ENCODE measurements at places on chromosomes 6 and 20.

DNA sequence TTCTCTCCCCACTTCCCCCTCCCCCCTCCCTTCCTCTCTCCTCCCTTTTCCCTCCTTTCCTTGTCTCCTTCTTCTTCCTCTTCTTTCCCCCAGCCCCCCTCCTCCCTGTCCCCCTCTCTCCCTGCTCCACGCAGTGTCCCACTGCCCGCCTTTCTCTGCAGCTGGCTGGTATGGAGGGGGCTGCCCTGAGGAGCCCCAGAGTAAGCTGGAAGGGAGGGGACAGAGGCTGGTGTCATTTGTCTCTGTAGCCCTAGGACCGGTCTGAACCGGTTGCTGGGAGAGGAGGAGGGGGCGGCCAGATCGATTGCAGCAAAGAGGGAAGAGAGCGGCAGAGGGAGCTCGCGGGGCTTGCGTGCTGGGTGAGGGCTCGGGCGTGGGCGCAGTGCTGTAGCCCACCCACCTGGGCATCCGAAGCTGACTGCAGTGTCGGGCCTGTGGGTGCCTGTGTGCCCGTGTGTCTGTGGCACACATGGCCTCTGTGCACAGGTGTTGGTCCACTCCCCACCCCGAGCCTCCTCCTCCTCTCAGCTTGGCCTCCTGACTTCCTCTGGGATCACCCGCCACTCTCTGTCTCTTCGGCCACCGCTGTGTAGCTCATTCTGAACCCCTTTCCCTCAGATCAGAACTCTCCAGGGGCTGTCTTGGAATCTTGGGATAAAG, 50.6 kb downstream of the SRC start:
- no peak overlapping the region for H3K27ac ChIP-seq

DNA sequence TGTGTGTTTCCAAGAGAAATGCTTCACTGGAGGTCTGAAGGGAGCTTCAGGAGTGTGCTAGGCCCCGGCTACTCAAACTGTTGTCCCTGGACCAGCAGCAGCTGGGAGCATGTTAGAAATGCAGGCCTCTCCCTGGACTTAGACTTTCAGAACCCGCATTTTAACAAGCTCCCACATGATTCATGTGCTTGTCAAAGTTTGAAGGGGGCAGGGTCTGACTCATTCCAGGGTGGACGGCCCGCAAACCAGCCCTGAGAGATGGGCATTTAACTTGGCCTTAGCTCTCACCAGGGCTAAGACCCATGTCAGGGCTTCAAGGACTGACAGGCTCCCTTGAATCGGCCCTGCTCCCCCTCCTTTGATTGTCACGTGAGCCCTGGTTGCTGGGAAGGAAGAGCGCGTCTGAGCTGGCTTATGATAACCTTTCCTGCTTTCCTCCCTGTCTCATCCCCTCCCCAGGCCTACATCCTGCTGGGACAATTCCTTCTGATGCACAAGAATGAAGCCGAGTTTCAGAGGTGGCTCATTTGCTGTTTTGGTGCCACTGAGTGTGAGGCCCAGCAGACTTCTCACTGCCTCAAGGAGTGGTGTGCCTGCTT, 35.5 kb downstream of the BANF2 start:
- H3K27ac ChIP-seq = no peak overlapping the region
- H3K36me3 ChIP-seq = no peaks in the 10 kb centered on the region
- peaks cover 2% of the 10 kb centered on the region for H3K27me3 ChIP-seq
- H3K4me3 ChIP-seq = no peak overlapping the region

DNA sequence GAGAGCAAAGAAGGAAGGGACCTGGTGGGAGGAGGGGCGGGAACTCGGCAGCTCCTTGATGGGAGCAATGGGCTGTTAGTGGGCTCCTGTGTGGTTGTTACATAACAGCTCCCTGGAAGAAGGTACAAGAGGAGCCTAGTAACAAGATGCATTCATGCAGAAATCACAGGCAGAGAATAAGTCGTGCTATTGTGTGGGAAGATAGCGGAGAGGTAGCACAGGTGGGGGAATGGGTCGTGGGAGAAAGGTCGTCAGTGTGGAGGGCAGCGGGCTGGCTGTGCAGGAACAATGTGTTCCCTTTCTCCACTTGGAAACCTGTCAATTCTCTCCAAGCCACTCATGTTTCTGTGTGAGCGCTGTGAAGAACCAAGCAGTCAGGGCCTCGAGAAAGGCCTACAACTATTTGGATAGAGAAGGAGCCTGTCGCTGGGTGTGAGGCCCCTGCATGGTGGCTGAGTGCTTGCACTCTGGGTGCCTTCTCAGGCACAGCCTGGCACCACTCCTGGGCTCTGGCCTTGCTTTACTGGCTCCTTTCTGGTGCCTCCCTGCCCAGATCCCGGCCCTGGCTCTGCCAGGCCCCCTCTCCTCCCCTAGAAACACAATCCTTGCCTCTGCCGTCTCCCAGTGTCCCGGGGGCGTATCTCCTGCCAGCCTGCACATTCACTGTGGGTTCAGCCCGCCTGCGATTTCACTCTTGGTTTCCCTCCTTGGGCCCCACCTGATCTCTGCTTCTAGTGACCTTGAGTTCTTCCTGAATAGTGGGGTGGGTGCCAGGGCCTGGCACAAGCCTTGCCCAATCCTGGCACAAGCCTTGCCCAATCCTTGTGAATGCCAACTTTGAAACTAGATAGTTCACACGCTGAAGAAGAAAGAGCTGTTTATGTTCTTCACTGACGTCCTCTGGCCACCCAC, 7.4 kb upstream of the FGD2 start:
- no peaks in the 10 kb centered on the region for H3K4me1 ChIP-seq
- H3K4me3 ChIP-seq = no peak overlapping the region
- H3K27me3 ChIP-seq = peaks cover 5% of the 10 kb centered on the region
- no peak overlapping the region for H3K27ac ChIP-seq
- no peaks in the 10 kb centered on the region for H3K36me3 ChIP-seq
- DNase-seq = no peak

DNA sequence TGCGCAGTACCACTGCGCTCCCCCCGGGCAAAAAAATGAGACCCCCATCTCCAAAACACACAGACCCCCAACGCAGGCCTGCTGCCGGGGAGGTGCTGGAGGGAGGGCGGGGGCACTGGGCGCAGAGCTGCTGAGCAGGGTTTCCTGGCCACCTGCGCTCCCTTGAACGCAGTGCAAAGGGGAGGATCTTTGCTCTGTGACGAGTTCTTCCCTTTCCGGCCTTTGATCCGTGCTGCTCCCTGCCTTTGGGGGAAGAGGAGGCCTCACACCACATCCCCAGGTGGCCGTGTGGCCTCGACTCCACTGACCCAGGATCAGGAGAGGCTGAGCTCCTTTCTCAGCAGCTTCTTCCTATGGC, 8.9 kb upstream of the COL20A1 start:
- H3K27me3 ChIP-seq = no peaks in the 10 kb centered on the region
- no peak overlapping the region for H3K27ac ChIP-seq
- peaks cover 5% of the 10 kb centered on the region for H3K4me1 ChIP-seq
- H3K4me3 ChIP-seq = no peak overlapping the region
- no peak for DNase-seq

DNA sequence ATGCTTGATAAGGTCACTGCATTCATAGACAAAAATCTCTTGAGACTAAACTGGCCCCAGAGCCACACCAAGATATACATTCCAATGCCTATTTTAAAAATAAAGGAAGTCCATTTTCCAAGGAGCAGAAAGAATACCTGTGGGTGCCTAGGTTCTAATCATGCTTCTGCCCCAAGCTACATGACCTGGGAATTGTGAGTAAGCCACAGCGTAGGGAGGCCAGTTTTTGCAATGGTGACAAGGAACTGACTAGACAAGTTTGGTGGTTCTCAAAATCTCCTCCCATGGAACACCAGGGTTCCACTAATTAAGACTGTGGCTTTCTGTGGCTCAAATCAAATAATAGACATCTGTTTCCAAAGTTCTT, 83.3 kb downstream of the GMDS start:
- DNase-seq = no peak
- no peak overlapping the region for H3K27ac ChIP-seq
- no peak overlapping the region for H3K4me3 ChIP-seq
